ENCODE measurements at places on chromosomes 2 and 18. TPM values are rescaled to one million over a fixed set of nuclear protein-coding genes. Genes with fewer than 3 reads are reported as not detected.

RIOK3 gene
- 74.8 TPM for total RNA-seq

ARHGAP25 gene
- 0.10 TPM for total RNA-seq

SLC5A7 gene
- not detected for total RNA-seq

FAM237A gene
- total RNA-seq = not detected

ZAP70 gene
- total RNA-seq = 0.13 TPM

SOCS6 gene
- total RNA-seq = 42.7 TPM

CNNM3 gene
- total RNA-seq = 11.3 TPM

DES gene
- total RNA-seq = 3.0 TPM

HMSD gene
- total RNA-seq = not detected

TEX44 gene
- not detected for total RNA-seq

CYBRD1 gene
- 265 TPM for total RNA-seq

EML4 gene
- total RNA-seq = 59.7 TPM

TMEM37 gene
- total RNA-seq = not detected

All from smooth muscle cell of the pulmonary artery (primary cell).